ENCODE measurements at places on chromosomes 5 and 9.

GRCh38 chr5:176621661-176622079, 8.7 kb downstream of the SNCB start:
- no peak for DNase-seq

GRCh38 chr5:37715992-37716391, 123.8 kb downstream of the GDNF start:
- no peak for DNase-seq

DNA sequence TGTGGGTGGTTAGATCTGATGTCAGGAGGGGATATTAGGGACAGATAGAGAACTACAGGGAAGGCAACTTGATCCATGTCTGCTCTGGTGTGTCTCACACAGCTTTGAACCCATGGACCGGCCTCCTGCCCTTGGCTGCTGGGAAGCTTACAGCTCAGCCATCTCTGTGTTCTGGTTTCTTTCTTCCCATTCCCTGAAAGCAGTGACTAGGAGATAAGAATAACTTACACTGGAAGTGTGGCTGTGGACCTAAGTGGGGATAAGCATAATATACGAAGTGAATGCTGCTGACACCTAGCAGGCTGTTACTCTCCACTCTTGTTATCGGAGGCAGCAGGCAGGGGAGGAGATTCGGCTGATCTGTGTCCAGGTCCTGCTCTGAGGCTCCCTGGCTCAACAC, 282.3 kb upstream of the TUT7 start:
- DNase-seq = no peak

- DNase-seq = no peak
Observed at GRCh38 chr5:160353379-160353778, 17.0 kb downstream of the C1QTNF2 start.

DNA sequence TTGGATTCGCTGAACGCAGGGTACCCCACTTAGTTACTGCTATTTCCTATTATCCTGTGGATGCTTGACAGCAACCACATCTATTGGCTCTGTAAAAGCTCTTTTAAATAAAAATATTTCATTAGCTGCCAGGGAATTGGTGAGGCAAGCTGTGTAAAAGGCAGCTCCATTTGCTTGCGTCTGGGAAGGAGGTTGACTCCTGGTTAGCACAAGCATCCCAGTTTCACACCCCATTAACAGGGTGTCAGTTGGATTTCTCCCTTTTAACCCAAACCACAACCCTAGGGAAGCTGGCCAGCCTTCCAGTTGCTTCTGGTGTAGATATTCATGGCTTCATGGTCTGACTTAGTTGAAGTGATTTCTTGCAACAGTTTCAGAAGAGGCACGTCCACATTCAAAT, 151.0 kb downstream of the GPBP1 start:
- no peak for DNase-seq

DNA sequence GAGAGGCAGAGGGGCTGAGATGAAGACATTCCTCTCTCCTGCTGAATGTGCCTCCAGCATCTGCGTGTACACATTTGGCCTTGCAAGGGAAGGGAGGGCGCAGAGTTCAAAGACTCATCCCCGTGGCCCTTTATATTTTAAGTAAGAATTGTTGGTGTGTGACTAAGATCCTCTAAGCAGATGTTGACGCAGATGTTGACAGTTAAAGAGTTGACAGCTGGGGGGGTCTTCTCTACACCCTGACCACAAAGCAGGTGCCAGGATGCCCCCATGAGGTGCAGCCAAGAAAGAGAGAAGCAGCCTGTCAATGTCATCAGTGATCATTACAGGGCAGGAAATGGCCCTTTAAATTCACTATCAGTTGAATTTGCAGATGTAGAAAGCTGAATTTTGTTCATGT, 262.9 kb downstream of the IRX1 start:
- no peak for DNase-seq

- no peak for DNase-seq
Observed at GRCh38 chr5:76378355-76378754, 24.7 kb upstream of the IQGAP2 start.

DNA sequence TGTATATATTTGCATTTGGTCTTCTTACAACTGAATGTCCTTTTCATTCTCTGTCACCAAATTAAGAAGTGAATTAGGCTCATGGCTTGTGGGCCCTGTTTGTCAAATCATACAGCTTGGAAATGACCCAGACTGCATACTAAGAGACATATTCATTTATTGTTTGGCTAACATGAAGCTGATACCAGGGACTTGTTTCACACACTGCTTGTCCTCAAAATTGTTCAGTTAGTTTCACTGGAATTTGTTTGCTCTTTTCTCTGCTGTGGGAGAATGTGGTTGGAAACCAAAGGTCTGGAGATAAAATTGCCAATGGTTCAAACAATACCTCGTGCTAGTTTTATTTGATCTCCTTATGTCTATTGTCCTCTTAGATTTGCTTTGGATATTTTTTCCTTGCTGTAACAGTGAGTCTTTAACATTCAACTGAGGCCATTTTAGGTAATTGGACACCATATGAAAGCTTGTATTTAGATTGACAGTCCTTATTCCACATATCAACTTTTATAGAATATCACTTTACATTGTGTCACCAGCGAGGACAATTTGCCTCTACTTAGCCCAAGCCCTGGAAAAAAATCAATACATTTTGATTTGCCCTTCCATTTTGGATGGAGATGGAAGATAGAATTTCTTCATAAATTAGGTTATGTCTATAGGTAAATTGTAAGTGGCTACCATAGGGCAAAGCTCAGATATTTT, 144.3 kb upstream of the MTAP start:
- no peak for DNase-seq

- DNase-seq = no peak
Observed at GRCh38 chr9:34206561-34206960, 27.7 kb downstream of the UBAP1 start.

GRCh38 chr5:181058321-181058720, 18.3 kb downstream of the BTNL9 start:
- no peak for DNase-seq

- DNase-seq = no peak
Observed at GRCh38 chr5:112533362-112533761, 114.3 kb upstream of the EPB41L4A start.

DNA sequence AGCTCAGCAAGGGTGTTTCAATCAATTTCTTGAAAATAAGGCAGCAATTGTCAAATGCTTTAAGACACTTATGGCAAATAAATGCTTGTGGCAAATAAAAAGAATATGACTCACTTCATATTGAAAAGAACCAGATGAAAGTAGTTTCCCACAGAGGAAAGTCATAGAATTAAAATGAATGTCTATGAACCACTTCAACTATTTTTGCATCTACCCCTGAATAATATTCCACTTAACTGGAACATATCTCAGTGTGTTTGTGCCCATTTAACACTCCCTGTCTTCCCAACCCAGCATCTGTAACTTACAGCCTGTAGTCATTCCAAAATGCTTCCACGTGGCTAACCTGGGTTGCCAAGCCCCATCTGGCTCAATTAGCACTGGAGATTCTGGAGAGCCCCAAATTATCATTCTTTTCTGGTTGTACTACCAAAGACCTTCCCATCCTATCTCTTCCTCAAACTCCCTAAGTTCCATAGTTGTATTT, 84.7 kb downstream of the FEM1C start:
- DNase-seq = no peak

DNA sequence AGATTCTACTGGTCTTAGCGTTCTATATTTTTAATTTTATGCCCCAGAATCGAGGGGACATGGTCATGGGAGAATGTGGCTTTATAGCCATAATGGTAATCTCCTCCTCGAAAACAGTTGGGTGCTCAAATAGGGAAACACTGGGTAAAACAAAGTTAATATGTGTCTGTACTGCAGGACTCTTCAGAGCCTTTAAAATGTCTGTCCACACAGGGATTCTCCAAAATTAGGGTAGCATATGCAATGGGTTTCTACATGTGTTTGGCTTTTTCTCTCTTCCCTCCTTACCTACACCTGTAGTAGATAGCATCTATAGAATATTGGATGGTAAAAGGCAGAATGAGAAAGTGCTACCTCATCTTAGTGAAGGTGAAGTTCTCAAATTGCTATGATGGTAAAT, 130.0 kb upstream of the NR3C1 start:
- no peak for DNase-seq

DNA sequence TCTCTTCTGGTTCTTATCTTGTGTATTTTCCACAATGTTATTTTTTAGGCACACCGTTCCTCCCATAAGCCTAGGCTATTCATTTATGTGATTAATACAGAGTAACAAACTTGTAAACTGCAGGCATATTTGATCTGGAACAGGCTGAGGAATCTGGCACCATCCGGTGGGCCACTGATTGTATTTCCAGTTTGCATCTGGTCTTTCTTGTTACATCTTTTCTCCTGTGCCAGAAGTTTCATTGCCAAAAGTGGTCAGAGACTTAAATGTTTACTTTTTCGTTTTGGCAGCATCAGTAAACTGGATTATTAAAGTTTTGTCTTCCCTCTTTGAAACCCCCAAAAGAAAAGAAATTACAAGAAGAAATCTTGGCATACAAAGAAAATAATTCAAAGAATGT, 17.9 kb upstream of the ZCCHC7 start:
- no peak for DNase-seq

- DNase-seq = no peak
Observed at GRCh38 chr9:107046692-107047091, 183.7 kb downstream of the ZNF462 start.

GRCh38 chr9:32348106-32348695, 36.2 kb upstream of the ACO1 start:
- DNase-seq = no peak

- DNase-seq = no peak
Observed at GRCh38 chr9:94912700-94913249, 186.3 kb downstream of the AOPEP start.

DNA sequence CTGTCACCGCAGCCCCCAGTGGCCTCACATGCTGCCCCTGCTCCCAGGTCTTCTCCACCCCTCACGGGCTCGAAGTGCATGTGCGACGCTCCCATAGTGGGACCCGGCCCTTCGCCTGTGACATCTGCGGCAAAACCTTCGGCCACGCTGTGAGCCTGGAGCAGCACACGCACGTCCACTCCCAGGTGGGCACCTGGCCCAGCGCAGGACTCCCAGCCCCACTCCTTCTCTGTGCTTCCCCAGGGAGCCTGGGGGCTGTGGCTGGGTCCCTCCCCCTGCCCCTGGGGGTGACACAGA, 10.5 kb downstream of the GFI1B start:
- DNase-seq = no peak

DNA sequence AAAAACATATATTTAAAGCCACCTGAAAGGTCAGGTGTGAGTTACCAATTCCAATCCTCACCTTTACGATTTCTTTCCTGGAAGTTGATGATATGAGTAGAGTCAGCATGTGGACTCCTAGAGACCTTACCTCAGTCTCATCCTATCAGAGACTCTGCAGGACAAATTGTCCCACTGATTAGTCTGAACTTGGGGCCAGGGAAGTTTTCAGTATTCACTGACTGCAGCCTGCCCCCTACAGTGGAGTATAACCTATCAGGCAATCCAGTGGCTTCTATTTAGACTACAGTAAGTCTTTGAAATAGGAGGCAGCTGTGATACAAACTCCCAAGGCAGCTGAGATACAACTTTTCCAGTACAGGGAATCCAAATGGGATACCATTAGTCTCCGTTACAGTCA, 449.4 kb upstream of the CDH10 start:
- DNase-seq = no peak

DNA sequence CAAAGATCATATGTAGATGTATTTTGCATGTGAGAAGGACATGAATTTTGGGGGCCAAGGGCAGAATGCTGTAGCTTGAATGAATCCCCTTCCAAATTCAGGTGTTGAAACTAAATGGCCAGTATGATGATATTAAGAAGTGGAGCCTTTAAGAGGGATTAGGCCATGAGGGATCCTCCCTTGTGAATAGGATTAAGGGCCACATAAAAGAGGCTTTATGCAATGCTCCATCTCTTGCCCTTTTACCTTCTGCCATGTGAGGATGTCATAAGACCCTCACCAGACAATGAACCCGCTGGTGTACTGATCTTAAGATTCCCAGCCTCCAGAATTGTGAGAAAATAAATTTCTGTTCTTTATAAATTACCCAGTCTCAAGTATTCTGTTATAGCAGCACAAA, 206.1 kb downstream of the YTHDC2 start:
- no peak for DNase-seq

- no peak for DNase-seq
Observed at GRCh38 chr5:39301406-39301805, 62.9 kb downstream of the C9 start.

DNA sequence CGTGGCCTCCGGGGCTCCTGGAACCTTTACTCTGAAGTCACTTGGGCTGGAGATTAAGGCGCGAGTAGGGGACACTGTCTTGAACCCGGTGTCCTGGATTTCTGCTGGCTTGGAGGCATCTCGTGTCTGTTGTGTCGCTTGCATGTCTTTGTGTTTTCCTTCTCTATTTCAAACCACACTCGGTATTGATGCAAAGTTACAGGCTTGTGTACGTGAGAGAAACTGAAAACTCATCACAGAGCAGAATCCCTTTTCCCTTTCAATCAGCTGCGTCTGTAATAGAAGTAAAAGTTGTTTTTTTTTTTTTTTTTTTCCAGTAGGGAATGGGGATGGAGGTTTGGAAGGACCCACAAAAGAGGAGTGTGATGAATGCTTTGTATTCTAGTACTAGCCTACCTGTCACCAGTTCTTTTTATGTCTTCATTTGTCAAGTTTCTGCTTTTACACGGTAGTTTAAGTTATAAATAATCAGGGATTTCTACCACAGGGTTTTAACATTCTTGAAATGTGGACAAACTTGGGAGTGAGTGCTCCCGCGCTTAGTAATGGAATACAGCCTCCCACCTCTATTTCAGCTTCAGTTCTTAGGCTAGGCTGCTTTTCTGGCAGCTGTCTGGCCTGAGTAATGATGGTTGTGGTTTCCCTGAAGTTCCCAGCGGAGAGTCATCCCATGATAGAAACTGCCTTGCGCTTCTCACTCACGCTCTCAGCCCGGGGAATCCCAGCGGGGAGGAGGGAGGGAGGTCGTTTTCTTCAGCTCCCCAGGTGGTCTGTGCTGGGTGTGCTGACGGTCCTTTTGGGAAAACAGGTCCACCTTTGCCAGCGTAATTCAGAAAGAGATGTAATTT, 763 bp downstream of the TJP2 start:
- no peak for DNase-seq

GRCh38 chr9:127095411-127095810, 27.0 kb downstream of the ANGPTL2 start:
- DNase-seq = no peak

DNA sequence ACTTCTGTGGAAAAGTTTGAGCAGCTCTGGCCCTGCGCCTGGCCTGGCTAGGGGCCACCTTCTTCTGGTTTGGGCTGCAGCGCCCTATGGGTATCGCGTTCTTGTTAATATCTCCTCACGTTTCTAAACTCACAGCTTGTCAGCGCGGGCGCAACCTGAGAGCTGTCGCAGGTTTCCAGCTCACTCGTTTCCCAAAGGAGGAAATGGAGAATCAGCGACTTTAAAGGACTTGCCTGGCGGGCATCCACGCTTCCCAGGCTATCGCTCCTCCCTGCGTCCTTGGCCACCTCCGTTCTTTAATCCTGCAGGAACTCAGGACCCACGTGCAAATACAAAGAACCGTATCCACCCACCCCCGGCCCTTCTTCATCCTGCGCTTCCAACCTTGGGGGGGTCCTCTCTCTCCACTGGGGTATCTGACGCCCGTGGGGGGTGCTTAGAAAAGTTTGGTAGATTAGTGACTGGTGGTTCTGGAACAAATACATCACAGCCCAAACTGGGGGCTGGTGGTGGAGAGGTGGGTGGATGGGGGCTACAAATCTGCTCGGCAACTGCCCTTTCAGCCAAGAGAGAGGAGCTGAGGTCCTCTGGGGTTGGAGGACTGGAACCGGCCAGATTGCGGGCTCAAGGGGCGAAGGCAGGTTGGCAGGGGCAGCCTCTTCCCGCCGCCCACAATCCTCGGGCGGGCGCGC, 578 bp upstream of the PSAT1 start:
- no peak for DNase-seq

GRCh38 chr5:14133394-14133793, 9.7 kb upstream of the TRIO start:
- no peak for DNase-seq
